ENCODE measurements at places on chromosomes 1 and 21.

DNA sequence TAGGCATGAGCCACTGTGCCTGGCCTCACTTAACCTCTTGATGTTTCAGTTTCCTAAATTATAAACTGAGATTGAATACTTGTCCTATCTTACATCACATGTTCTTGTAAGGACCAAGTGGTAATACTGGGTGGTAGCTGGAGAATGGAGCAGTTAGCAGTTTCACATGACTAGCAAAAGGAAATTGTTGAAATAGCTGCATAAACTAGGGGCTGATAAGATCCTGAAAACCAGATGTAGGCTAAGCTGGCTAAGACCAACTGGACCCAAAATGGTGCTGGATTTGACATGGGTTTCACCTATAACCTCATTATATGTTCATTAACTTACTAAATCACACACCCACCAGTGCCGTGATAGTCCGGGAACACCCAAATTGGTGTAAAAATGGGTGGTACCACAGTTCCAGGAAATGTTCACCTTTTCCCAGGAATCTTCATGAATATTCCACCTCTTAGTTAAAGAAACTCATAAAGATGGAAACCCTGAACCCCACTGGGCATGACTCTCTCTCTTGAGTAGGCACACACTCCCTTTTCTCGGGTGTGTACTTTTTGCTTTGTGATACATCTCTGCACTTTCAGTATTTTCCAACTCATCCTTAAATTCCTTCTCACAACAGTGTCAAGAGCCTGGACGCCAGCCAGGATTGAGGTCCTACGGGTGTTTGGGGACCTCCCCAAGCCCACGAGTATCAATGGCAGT is at the start of gene PAPPA2:
PAPPA2 (plus strand) TSS at position 502 of the 705 bp plus-strand sequence. CDS start 93,148 bp downstream, outside the sequence.
- DNase-seq = no peak

- no peak for DNase-seq
These were observed 6.0 kb downstream of the VANGL2 start for GRCh38 chr1:160406131-160406968.

DNA sequence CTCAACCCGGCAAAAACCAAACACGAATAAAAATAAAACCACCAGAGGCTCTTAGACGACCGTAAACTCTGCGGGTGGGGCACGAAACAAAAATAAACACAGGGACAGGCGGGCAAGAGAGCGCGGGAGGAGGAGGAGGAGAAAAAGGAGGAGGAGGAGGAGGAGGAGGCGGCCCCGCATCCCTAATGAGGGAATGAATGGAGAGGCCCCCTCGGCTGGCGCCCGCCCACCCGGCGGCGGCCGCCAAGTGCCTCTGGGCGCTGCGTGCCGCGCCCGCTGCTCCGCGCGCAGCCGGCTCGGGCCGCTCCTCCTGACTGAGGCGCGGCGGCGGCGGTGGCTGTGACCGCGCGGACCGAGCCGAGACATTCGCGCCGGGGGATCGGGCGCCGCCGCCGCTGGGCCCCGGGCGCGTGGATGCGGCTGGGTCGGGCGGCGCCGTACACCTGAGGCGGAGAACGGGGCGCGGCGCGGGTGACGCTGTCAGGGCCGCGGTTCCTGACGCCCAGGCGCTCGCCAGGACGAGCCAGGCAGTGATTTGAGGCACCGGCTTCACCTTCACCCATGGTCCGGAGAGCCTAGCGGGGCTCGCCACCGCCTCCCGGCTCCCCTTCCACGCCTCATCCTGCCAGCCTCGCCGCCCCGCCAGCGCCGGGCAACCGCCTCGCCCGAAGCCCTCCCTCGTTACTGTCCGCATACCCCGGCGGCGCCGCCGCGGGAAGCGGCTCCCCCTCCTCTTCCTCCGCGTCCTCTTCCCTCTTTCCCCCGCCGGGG is at the start of gene MARK1:
MARK1 (plus strand) TSS at position 229 of the 771 bp plus-strand sequence. CDS start 687 bp downstream, outside the sequence.
- DNase-seq = no peak

GRCh38 chr1:67724928-67725560 is 40.0 kb downstream of the GADD45A start:
- peak; percentile 89 for DNase-seq

- DNase-seq = no peak
These were observed 111.0 kb downstream of the DAB1 start for GRCh38 chr1:57312869-57313268.

- peak; percentile 16 for DNase-seq
These were observed 66.4 kb downstream of the RGS13 start for GRCh38 chr1:192702212-192702902.

GRCh38 chr1:91700332-91700731 is 185.6 kb downstream of the TGFBR3 start:
- no peak for DNase-seq

GRCh38 chr1:217472915-217473314 is 158.0 kb downstream of the GPATCH2 start:
- DNase-seq = no peak
